ENCODE measurements at places on chromosomes 13 and 19.

- peak; percentile 94 for DNase-seq
Observed at GRCh38 chr19:9945319-9945966, 9.1 kb upstream of the OLFM2 start.

DNA sequence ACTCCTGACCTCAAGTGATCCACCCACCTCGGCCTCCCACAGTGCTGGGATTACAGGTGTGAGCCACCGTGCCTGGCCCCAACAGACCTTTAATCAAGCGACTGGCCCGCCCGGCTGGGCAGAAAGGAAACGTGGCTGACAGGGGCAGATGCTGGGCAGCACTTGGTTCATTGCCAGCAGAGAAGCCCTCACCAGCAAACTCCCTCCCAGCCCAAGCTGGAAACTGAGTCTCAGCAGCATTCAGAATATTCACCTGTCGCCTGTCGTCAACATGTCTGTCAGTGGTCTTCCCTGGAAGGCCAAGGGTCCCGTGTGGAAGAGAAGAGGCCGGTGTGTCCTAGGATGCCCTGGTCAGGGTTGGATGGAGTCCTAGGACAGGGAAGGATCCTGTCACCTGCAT lies 245.0 kb downstream of the TEX29 start:
- no peak for DNase-seq

DNA sequence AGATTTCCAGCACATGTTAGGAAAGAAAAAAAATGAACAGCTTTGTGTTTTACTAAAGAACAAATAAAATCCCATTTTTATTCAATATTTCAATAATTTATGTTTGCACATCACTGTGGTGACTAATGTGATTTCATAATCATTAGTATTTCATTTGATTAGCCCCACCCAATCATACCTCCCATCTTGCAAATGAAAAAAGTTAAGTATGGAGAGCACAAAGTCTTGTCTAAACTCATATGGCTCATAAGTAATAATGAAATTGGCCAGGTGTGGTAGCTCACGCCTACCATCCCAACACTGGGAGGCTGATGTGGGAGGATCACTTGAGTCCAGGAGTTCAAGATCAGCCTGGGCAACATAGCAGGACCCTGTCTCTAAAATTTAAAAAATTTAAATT lies 3.8 kb downstream of the ZNF490 start:
- DNase-seq, result no peak

DNA sequence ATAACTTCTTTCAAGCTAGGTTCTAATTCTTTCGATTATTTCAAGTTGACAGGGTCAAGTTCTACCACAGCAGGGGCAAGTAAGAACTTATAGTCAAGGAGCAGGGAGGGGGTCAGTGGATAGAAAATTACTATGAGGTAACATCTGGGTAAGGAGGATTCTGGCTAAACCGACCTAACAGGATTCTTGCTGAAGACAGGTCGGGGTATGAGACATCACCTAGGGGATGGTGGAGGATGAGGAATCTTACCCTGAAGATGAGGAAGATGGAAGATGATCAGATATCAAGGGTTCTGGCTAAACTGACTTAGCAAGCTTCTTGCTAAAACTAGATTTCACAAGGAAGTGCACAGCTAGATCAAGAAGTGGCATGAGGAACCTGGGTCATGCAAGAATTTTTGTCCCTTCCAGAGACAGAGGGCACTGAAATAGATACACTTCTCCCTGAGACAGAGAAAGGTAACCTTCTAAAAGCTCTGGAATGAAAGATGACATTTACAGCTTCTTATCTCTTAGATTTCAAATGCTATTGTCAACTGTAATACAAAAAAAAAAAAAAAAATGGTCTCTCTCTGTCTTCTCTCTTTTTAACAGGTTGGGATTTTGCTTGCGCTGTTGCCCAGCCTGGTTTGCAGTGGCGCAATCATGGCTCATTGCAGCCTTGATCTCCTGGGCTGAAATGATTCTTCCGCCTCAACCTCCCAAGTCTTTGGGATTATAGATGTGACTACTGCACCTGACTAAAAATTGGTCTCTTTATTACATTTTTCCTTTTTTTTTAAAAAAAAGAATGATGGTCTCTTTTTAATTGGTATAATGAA lies 9.6 kb upstream of the METTL21C start:
- DNase-seq, result no peak

All from ovary (tissue), 10 donors.